ENCODE measurements at places on chromosomes 13 and 19.

DNA sequence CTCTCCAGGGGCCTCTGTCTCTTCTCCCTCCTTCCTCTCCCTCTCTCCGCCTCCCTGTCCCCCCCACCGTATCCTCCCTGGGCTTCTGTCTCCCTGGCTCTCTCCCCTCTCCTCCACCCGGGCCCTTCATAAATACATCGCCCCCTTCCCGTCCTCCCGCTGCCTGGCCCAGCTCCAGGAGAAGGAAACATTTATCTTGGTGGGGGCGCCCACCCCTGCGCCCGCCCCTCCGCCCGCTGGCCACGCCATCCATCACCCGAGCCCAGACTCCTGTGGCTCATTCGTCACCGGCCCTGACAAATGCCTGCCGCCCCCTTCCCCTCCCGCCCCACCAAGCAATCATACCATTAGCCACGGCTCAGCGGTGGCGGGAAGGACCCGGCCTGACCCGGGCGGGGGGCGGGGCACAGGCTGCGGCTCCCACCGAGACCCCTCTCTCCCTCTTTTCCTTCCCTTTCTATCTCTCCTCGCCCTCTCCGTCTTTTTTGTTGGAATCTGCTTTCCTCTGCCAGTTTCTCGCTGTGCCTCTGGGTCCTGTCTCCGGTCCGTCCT is 2.6 kb upstream of the MEIS3 start:
- no peak for DNase-seq

GRCh38 chr19:15748239-15748638 is 10.5 kb downstream of the OR10H3 start:
- no peak for DNase-seq

GRCh38 chr13:44762911-44763310 is 186.8 kb upstream of the TSC22D1 start:
- DNase-seq = no peak

GRCh38 chr13:49503951-49504350 is 8.2 kb downstream of the PHF11 start:
- DNase-seq = no peak

- DNase-seq = no peak
Measured at GRCh38 chr19:4519521-4520277, 1.4 kb upstream of the PLIN4 start.

DNA sequence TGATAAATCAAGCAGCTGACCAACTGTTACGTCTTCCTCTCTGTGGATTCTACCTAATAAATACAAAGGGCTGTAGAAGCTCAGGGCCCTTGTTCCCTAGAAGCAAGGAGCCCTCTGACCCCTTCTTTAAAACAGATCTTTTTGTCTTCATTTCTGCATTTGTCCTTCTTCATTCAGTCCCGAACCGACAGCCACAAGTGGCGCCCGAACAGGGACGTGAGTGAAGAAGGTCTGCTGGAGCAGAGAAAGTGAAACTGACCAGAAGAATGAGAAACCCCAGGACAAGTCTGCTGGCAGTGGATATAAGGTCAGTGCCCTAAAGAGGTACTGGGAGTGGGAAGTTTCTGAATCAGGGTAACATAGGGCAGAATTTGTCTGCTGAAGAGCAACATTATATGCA is 13.1 kb downstream of the ZNF773 start:
- no peak for DNase-seq

DNA sequence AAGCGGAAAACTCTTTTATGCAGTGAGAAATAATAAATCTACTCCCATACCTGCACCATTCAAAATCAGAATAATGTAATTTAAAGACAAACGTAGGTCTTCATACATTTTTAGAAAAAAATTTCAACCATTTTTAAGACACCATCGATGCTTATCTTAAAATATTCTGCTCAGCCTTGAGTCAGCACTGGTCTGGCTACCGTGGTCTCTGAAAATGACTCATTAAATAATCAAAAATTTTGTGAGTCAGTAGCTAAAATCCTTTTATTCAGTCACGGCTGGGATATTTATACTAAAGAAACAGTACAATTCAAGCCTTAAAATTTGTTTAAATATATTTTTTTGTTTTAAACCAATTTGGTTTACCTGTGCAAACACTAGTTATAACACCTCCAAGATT is 2862.8 kb upstream of the PCDH20 start:
- no peak for DNase-seq

GRCh38 chr19:33905937-33906577 is 109.4 kb downstream of the KCTD15 start:
- no peak for DNase-seq

GRCh38 chr19:35248310-35249145 is at the start of gene LSR:
TSS of gene LSR (plus strand) at chr19:35249002. CDS start at chr19:35249023, 21 bp downstream.
- DNase-seq = peak; percentile 82

DNA sequence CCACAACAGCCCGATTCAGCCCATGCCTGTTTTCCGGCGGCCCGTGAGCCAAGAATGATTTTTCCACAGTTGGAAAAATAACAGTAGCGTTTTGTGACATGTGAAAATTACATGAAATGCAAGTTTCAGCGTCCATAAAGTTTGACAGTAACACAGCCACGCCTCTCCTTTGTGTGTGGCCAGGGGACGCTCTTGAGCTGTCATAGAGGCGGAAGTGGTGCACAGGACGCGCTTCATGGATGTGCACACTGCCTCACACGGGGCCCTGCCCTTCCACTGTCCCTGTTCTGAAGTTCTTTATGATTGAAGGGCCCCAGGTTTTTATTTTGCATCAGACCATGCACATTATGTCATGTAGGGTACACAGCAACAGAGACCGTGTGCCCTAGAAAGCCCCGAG is 12.4 kb upstream of the ELAVL1 start:
- DNase-seq = peak; percentile 55

GRCh38 chr19:5155586-5156210 is 184.9 kb downstream of the PTPRS start:
- DNase-seq = no peak

DNA sequence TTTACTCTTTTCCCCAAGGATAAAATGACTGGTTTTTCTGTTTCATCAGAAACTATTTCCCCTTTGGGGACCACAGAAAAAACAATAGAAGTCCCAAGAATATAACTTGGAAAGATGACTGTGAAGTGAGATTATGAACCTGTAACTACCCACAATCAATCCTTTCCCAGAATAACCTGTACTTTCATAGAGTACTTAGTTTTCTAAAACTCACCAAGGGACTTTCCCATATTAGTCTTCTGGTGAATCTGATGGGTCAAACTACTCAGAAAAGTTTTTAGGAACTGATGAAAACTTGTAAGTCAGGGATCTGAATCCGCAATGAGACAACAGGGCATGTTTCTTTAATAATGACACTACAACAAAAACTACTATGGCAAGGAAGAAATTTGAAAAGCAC is 62.6 kb downstream of the STK24 start:
- DNase-seq = no peak

GRCh38 chr13:106810069-106810468 is 242.1 kb upstream of the ARGLU1 start:
- DNase-seq = no peak

GRCh38 chr13:101452519-101453485 is at the start of gene ITGBL1:
TSS of gene ITGBL1 (plus strand) at chr13:101452675. CDS start at chr13:101452834, 159 bp downstream.
- no peak for DNase-seq

GRCh38 chr13:29810145-29810742 is 40.2 kb downstream of the UBL3 start:
- DNase-seq = no peak

- DNase-seq = no peak
Measured at GRCh38 chr19:18541992-18542940, 1.1 kb downstream of the FKBP8 start.

DNA sequence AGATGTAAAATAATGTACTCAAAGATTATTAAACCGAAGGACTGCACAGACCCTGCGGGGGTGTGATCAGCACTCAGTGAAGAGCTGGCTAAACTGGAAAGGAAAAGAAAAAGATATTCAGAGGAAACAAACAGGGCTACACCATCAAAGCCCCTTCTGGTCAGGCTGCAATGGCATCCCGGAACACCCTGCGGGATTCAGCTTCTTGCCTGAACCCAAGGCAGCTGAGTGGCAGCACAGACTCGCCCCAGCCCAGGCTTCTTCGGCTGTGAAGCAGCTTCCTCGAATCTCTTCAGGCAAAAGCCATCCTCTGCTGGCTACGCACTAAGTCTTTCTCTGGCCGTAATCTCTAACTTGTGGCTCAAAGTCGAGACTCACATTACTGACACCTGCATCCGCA is 220.9 kb downstream of the TEX29 start:
- no peak for DNase-seq

DNA sequence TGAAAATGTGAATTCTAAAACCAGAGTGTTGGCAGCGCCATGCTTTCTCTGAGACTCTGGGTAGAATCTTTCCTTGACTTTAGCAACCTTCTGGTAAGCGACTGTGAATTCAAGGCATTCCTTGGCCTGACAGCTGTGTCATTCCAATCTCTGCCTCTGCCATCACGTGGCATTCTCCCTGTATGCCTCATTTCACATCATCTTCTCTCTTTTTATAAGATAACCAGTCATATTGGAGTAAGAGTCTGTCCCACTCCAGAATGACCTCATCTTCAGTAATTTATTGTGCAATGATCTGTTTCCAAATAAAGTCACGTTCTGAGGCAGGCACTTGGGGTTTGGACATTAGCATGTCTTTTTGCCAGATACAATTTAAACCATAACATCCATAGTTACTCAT is 103.4 kb upstream of the POSTN start:
- DNase-seq = no peak

GRCh38 chr19:41327076-41327575 is 17.2 kb downstream of the CCDC97 start:
- DNase-seq = peak; percentile 33

DNA sequence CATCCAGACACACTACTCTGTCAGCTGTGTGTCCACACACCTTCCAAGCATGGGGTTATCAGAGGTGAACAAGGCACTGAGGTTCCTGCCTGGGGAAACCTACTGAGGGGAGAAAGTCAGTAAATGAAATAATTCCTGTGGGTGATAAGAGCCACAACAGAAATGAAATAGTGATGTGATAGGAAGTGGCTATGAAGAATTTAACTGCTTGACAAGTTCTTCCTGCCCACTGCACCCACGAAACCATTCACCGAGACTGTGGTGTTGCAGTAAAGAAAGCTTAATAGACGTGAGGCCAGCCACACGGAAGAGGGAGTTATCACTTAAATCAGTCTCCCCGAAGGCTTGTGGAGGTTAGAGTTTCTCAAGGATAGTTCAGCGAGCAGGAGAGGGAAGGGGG is 353.1 kb downstream of the UQCRFS1 start:
- no peak for DNase-seq

- DNase-seq = no peak
Measured at GRCh38 chr13:108950333-108951010, 321.1 kb downstream of the MYO16 start.

DNA sequence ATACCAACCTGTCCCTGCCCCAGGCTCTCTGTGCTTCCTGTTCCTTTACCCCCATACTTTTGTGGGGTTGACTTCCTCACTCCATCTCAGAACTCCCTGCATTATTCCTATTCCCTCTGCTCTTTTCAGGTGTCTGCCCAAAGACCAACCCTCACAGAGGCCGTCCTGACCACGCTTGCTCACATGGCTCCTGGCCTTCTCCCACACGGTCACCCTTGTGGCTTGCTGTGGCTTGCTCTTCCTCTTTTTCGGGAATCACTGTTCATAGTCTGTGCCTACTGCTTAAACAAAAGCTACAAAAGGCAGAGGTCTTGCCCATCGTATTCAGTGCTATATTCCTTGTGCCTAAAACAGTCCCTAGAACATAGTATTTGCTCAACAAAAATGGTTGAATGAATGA is 25.2 kb upstream of the ARGLU1 start:
- no peak for DNase-seq

GRCh38 chr13:42999491-42999890 is 7.5 kb upstream of the EPSTI1 start:
- no peak for DNase-seq

DNA sequence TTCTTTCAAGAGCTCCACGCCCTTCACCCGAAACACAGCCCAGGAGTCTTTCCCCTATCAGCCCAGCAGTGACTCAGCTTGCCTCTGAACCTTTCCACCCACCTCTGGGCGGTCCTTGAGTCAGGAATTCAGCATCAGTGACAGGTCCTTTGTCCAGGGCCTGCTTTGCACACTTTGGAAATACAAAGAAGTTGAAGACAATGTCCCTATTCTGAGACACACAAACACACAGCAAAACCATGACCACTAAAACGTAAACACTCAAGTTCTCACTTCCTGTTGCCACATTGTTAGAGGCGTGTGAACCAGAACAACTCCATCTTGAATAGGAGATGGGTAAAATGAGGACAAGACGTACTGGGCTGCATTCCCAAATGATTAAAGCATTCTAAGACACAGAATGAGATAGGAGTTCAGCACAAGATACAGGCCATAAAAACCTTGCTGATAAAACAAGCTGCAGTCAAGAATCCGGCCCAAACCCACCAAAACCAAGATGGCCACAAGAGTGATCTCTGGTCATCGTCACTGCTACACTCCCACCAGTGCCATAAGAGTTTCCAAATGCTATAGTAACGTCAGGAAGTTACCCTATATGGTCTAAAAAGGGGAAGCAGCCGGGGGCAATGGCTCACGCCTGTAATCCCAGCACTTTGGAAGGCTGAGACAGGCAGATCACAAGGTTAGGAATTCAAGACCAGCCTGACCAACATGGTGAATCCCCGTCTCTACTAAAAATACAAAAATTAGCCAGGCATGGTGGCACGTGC is 49.2 kb upstream of the ATP12A start:
- no peak for DNase-seq

DNA sequence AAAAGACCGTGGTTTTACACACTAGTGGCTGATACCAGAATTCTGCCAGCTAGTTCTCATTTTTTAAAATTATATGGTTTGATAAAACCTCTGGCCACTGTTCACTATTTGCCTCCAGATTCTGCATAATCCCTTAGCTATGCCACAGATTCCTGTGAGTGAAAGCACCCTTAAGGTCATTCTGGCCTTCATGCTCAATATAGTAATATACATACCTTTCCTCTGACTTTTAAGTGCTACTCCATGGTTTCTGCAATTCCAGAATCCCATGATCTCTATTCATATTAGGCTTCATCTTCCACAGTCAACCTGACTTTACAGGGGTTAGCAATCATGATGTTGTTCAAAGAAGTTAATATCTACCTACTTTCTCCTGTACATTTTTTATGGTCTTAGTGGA is 274.1 kb upstream of the EDNRB start:
- no peak for DNase-seq

- DNase-seq = peak; percentile 61
Measured at GRCh38 chr19:57465680-57466381, 8.9 kb upstream of the VN1R1 start.

GRCh38 chr13:45276913-45277312 is 64.1 kb downstream of the TPT1 start:
- DNase-seq = no peak

DNA sequence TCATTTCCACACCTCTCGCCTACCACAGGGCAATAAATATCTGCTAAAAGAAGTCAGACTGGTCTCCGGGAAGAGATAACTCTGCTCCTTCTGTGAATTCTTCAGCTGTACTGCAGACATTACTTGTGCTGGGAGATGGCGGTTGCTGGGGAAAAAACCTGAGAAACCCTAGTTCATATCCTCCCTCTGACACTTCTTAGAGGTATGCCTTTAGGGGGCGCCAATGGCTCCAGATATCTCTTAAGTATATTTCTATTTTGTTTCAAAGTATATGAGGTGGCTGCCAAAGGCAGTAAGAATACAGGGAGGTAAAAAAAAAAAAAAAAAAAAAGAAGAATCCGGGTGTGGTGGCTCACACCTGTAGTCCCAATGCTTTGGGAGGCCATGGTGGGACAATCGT is 175.2 kb downstream of the PAN3 start:
- peak; percentile 54 for DNase-seq

GRCh38 chr19:40466219-40466984 is 399 bp upstream of the SPTBN4 start:
- DNase-seq = peak; percentile 52

GRCh38 chr13:97654236-97654635 is 220.3 kb downstream of the RAP2A start:
- DNase-seq = no peak

- DNase-seq = no peak
Measured at GRCh38 chr13:48510698-48511097, 22.2 kb downstream of the RCBTB2 start.

Measured in activated naive CD4-positive, alpha-beta T cell treated with anti-CD3 and anti-CD28 coated beads, Interleukin-2, amount 10 ng/mL, durations not matched to agents 7 days and 5 days (primary cell).